Effector memory CD8-positive, alpha-beta T cell (primary cell): ENCODE measurements at places on chromosomes 5 and 9.

GRCh38 chr9:132238992-132239391 lies 77.1 kb downstream of the NTNG2 start:
- no peak for DNase-seq

GRCh38 chr5:170860818-170861666 lies 776 bp upstream of the RANBP17 start:
- no peak for DNase-seq

DNA sequence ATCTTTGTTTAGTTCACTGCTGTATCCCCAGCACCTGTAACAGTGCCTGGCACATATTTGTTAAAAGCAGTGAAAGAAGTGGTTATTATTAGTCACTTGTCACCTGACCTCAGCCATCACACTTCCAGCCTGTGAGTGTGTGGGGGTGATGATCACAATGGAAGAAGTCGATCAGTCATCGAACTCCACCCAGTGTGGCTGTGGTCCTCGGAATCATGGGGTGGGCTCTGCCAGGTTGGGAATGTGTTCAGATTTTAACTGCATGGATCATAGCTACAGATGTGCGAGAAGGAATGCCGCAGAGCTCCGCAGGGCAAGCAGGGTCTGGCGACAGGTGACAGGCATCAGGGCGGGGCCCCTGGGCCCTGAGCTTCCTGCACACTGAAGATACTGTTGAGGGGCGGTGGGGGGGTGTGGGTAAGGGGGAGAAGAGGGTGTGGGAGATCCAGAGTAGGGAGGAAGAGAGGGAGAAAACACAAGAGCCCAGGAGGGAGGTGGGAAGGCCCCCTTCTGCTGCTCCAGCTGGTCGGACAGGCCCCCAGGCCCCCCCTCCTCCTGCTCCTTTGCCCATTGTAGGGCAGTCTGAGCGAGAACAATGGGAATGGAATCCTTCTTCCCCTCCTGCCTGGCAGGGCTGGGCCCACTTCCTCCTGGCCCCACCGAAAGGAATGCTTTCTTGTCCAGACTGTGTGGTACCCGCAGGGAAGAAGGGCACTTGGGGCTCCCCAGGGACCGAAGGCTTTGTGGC lies 89.6 kb downstream of the SPRY4 start:
- no peak for DNase-seq

- no peak for DNase-seq
These were observed 390.6 kb downstream of the DNAH5 start for GRCh38 chr5:13553896-13554295.

DNA sequence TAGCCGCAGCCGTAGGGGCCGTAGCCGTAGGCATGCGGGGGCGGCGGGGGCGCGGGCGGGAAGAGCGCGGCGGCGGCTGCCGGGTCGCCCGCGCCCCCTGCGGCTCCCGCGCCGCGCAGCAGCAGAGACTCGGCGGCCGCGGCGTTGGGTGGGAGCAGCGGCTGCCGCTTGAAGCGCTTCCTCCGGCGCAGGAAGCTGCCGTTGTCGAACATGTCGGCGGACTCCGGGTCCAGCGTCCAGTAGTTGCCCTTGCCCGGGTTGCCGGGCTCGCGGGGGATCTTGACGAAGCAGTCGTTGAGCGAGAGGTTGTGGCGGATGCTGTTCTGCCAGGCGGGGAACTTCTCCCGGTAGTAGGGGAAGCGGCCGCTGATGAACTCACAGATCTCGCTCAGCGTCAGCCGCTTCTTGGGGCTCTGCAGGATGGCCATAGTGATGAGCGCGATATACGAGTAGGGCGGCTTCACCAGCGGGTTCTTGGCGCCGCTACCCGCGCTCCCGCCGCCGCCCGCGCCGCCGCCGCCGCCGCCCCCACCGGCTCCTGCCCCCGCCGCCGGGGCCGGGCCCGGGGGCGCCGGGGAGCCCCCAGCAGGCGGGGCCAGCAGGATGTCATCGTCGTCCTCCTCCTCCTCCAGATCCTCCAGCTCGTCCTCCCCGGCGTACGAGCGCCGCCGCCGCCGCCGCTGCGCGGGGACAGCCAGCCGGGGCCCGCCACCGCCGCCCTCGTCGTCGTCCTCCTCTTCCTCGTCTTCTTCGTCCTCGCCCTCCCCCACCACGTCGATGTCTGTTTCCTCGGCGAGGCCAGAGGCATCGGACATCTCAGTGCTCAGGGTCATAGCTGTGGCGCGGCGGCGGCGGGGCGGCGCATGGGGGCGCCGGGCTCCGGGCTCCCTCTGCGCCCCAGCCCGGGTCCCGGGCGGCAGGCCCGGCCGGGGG lies 781 bp downstream of the FOXD1 start:
- peak; percentile 57 for DNase-seq

- DNase-seq = no peak
These were observed 13.1 kb upstream of the CMBL start for GRCh38 chr5:10320793-10321192.

- no peak for DNase-seq
These were observed 42.1 kb upstream of the ZFAND5 start for GRCh38 chr9:72407114-72407513.

DNA sequence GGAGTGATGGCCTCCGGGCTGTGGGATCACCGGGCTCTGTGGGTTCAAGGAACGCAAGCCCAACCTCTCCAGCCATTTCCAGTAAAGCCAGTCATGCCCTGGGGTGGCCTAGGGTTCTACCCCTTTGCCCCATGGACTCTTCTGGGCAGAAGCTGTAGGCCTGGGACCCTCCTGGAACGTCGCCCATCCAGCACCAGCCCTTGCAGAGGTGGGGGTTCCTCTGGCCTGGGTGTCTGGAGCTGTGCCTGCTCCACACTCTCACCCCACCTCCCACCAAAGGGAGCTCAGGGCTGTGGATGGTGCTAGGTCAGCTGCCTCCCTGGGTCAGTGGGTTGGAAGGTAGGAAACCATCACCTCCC lies 1.4 kb upstream of the SLC12A7 start:
- no peak for DNase-seq

- no peak for DNase-seq
These were observed 22.6 kb downstream of the VCAN start for GRCh38 chr5:83494087-83494620.

DNA sequence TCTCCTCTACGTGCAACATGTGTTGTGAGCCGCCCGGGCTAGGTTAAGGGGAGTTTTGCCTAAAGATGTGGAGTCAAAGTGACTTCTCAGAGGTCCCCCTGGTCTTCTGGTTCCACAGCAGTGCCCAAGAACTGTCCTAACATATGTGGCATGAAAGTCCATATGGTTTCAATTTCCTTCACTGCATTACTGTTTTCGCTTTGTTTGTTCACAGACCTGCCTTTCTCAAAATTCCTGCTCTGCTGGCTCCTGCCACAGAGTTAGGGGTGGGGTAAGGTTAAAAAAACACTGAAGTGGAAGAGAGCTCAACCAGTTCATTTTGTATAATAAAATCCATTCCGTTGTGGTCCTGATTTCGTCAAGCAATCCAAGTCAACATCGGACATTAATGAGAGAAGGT lies 289.4 kb downstream of the DMAC1 start:
- DNase-seq = no peak

DNA sequence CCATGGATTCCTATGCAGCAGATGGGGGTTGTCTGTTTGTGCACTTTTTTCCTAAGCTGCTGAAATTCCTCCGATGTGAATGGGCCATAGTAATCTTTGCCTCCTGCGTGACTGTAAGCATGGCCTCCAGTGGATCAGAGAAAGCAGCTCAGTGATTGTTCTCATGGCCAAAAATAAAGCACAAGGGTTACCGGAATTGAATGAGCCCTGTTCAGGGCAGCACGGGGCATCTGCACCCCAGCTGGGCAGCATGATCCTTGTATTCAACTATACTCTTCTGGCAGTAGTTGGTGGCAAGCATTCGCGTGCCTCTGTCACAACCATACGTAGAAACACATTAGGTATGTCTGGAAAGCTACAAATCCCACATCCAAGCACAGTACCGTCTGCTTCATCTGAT lies 193.9 kb downstream of the RORB start:
- DNase-seq = no peak

DNA sequence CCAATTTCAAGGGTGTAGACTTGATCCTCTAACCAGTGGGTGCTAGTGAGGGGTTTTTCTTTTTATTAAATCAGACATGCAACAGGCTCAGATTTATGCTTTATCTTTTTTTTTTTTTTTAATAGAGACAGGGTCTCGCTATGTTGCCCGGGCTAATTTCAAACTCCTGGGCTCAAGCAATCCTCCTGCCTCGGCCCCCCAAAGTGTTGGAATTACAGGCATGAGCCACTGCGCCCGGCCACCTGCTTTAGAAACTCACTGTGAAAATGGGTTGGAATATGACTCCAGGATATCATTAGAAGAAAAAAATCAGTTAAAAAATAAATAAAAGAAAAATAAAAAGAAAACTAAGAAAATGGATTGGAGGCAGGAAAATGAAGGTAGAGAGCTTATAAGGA lies 50.7 kb downstream of the STOM start:
- DNase-seq = no peak

DNA sequence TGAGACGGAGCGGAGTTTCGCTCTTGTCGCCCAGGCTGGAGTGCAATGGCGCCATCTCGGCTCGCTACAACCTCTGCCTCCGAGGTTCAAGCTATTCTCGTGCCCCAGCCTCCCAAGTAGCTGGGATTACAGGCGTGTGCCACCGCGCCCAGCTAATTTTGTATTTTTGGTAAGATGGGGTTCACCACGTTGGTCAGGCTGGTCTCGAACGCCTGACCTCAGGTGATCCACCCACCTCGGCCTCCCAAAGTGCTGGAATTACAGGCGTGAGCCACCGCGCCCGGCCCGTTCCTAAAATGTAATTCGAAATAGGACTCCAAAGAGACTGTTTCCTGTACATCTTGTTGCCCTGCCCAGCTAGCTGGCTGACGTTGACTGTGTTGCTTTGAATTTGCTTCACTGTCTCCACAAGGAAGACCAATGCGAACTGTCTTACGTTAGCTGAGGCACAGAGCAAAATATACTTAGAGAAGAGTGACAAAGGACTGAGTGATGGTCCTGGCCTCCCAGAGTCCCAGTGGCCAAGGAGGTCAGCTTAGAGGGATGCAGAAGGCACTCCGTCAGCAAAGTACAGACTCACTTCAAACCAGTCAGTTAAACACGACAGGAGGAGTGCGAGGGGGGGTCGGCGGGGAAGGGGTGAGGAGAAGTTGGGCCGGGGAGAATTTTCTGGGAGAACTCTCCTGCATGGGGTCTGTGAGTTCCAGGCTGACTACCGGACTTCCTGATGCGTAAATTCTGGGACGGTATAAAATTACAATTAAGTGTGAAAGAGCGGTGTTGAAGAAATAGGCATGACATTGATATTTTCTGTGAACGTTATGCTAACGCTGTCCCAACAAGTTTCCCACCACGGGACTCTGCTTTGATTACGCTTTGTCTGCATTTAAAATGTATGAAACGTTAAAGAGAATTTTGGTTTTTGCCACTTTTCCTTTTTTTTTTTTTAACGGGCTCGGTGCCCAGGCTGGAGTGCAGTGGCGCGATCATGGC lies 6.8 kb upstream of the TRIM41 start:
- DNase-seq = no peak

DNA sequence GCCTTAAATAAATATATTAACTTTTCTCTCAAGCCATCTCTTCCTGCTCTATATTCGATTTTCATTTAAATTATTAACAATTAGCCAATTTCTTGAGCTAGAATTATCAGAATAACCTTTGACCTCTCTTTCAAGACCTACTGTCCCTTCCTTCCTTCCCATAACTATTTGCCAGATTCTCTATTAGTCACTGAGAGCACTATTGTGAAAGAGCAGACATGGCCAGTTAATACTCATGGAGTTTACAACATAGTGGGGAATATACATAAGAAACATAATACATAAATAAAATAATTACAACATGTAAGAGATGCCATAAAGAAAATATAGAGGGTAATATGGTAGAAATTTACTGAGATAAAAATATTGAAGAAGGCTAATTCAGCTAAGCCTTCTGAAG lies 72.1 kb upstream of the CHD1 start:
- DNase-seq = no peak

- no peak for DNase-seq
These were observed 387.1 kb upstream of the PAPPA start for GRCh38 chr9:115766370-115766955.

DNA sequence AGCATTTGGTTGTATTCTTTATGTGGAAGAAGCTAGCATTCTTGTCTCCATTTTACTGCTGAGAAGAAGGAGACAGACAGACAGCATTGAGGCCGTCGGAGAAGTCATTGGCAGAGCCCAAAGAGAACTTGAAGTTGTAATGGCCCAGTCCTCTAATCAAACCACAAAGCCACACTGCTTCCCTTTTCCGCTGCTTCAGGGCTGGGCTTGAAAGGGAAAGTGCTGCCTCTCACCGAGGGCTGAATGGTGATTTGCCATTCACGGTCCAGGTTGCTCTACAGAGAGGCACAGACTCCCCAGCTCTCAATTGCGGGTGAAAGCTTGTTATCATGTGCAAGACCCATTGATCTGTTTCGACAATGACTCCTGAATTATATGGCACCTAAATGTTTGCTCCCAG lies 25.6 kb upstream of the POU4F3 start:
- no peak for DNase-seq

GRCh38 chr5:71597001-71597400 lies 9.9 kb downstream of the MCCC2 start:
- DNase-seq = no peak

- no peak for DNase-seq
These were observed 35.2 kb downstream of the ROPN1L start for GRCh38 chr5:10476878-10477277.

DNA sequence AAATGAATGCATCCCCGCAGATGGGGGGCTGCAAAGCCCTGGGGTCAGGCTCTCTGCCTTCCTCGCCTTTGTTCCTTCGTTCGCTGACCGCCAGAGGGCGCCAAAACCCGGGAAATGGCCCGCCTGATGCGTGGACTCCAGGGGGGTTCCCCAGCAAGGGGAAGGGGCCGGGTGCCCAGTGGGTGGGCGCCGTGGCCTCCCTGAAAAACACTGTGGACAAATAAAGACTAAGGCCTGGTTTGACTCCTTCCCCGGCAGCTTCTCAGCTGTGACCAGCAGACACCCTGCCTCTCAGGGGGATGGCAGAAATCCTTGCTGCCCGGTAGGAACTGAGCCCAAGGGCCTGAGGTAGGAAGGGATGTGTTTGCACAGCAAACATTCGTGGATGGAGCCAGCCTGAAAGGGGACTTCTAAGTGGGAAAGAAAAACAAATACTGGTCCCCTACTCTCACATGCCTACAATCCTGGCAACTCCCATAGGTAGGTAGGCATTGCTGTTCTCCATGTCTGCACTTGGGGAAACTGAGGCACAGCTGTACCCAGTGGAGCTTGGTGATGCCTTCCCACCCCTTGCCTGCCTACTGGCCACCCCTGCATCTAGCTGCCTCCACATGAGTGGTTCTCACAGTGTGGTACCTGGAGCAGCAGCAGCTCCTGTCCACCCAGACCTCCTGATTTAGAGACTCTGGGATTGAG lies 57.7 kb downstream of the DUSP1 start:
- peak; percentile 73 for DNase-seq

- no peak for DNase-seq
These were observed 416.2 kb downstream of the IRX2 start for GRCh38 chr5:2335125-2335732.

DNA sequence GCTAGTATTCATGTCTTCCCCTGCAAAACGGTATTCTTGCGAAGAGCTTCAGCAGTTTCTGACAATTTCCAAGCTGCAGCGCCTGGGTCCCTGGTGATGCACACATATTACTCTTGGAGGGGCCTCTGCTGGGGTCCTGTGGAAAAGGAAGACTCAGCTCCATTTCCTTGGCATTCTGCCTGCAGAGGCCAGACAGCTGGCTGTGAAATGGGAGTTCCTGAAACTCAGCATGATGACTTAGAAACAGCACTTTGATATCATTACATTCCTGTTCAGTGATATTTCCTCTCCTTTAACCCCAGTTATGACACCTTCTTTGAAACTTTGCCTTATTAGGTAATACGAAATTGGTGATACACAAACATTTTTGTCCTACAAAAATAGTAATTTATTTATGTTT lies 98.5 kb downstream of the APBA1 start:
- no peak for DNase-seq

- no peak for DNase-seq
These were observed 87.6 kb downstream of the SEMA6A start for GRCh38 chr5:116487045-116487444.
